Stimulated activated CD8-positive, alpha-beta memory T cell treated with anti-CD3 and anti-CD28 coated beads, Interleukin-15, amount 100 ng/mL, for 4 hours (primary cell): ENCODE measurements at places on chromosomes 4 and X.

DNA sequence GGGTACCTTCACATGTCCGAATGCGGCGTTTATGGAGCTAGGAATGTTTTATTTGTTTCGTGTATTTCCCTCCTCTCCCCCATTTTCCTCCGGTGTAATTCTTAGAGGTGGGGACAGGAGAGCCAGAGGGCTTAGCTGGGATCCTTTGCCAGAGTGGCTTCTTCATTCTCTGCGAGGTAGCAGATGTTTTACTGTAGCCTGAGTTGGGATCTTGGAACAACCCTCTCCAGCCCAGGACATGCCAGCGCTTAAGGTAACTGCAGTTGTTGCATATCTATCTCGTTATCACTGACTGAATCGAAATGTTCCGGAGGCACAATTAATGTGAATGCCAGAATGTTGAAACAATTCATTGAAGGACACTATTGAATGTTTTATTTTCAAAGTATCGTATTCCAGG, 59.0 kb upstream of the DYNLT3 start:
- no peak for DNase-seq

DNA sequence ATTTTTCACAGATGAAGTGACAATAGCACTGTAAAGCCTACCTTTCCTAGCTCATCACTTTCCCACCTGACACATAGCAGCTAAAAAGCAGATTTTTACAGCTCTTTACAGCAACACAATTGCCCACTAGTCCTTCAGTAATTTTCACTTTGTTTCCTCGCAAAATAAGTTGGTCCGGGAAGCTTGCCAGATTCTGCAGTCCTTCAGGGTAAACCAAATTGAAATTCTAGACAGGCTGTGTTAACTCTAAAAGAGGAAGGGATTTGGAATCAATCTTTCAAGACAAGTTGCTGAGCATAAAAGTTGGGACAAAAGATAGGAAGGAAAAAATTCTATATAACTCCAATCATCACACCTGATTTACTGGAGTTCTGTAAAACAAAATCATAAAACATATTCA, 8.7 kb downstream of the C1QTNF7 start:
- DNase-seq = no peak

- no peak for DNase-seq
These were observed 348.3 kb downstream of the ARHGAP24 start for GRCh38 chr4:85823295-85823694.

DNA sequence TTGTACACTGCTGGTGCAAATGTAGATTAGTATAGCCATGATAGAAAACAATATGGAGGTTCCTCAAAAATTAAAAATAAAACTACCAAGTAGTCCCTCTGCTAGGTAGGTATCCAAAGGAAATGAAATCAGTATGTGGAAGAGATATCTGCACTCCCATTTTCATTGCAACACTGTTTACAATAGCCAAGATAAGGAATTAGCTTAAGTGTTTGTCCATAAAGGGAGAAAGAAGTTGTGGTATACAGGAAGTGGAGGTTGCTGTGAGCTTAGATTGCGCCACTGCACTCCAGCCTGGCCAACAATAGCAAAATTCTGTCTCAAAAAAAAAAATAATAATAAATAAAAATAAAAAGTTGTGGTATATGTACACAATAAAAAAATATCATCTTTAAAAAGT, 325.0 kb upstream of the EMCN start:
- no peak for DNase-seq

GRCh38 chrX:48761674-48762471, at the start of gene GLOD5:
Gene GLOD5, plus strand, starts transcription at chrX:48761747. Its CDS starts 44 bp downstream, at chrX:48761791.
- no peak for DNase-seq

DNA sequence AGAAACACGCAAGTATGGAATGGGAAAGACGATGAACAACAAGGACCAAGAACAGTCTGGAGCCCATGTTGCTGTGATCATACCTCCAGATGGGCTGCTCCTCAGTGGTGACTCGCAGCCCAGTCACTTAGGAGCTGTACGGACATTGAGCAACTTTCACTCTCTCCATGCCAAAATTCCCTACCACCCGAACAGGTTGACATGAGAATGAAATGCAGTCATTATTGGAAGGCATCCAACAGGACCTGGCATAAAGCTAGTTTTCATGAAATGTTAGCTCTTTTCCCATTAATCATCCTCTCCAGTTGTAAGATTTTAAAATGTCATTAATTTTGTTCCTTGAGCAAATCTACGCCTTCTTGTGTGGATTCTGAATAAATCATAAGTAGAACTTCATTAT, 82.7 kb upstream of the GPM6B start:
- DNase-seq = no peak

DNA sequence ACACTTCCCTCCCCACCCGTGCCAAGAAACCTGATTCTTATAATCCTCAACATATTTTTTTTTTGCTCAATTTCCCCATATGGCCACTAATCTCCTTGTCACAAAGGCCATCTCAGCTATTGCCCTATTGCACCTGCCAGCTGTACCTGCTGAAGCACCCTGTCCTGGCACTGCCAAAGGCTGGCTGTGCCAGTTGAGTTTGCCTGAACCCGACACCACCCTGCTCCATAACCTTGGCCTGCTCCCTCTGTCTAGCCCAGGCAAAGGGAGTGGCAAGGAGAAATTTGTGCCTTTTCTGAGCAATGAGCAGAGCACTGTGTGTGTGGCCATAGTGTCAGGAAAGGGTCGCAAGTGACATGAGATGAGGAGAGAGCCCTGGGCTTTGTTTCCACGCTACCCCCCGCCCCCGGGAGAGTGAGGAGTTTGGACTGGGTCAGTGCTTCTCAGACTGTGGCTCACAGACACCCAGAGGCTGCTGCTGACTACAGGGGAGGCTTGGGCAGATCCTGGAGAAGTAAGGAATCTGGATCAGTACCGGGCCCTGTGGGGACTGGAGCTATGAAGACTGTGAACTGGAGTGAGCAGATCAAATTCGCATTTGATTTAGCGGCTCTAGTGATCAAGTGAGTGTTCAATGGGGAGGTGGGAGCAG, 42.2 kb upstream of the HMGB3 start:
- DNase-seq = no peak

- no peak for DNase-seq
These were observed 1290.5 kb downstream of the ADGRL3 start for GRCh38 chr4:62490635-62491034.

- DNase-seq = no peak
These were observed 59.4 kb upstream of the H2AZ1 start for GRCh38 chr4:100009490-100009889.

DNA sequence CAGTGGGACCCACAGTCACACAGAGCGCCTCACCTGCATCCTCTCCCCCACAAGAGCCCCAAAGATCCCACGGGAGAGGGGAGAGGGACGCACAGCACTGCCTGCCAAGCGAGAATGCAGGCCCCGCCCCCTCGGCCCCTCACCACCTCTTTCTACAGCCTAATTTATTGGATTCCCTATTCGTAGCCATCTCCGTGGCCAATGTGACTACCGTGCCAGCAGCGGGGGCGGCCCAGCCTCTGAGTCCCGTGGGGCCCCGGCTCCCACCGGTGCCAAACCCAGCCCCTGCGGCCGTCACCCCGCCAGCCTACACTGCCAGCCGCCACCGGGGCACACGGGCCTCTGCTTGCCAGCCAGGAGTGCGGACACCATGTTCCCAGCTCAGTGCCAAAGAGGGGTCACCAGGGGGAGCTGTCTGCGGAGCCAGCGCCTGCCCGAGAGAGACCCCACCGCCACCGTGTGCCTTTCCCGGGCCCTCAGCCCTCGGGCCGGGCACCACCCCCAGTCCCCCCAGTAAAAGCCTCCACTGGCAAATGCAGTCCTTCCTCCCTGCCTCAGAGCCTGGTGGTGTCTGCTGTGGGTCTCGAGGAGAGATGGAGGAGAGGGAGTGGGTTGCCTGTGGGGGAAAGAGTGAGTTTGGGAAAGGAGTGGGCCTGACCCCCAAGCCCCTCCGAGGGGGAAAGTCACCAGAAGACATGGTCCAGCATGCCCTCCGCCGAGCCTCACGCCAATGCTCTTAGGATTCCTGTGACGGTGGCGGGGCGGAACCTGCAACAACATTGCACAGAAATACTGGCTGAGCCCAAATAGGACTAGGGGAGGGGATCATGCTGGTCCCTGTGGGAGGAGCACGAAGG, 19.6 kb upstream of the PLXNB3 start:
- no peak for DNase-seq

DNA sequence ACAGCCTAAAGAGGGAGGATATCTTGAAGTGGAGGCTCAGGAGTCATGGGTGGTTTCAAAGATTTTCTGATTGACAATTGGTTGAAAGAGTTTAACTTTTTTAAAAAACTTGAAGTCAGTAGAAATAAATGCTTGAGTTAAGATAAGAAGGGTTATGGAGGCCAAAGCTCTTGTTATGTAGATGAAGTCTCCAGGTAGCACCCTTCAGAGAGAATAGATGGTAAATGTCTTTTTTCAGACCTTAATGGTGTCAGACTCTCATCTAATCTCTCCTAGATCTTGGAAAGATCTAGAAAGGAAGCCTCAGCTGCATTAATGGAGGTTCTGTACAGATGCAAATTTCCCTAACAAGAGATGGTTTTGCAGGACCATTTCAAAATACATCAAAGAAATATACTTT, 6.8 kb upstream of the CHIC1 start:
- DNase-seq = no peak

DNA sequence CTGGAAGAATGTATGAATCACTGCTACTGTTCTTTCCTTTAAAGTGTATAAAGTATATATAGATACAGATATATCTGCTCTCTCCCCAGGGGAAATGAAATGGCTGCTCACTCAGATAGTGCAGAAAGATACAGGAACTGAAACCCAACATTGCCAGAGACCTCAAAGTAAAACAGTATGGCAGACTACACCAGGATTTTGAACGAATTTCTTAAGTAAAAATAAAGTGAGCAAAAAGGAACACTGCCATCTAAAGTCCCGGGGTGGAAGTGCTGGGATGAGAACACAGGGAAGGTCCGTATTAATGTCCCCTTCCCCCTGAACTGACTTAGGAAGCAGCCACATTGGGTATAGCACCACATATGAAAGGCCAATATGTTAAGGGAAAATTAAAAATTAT, 93.4 kb downstream of the TMA16 start:
- no peak for DNase-seq

GRCh38 chr4:186765138-186765537, 41.5 kb upstream of the FAT1 start:
- no peak for DNase-seq

DNA sequence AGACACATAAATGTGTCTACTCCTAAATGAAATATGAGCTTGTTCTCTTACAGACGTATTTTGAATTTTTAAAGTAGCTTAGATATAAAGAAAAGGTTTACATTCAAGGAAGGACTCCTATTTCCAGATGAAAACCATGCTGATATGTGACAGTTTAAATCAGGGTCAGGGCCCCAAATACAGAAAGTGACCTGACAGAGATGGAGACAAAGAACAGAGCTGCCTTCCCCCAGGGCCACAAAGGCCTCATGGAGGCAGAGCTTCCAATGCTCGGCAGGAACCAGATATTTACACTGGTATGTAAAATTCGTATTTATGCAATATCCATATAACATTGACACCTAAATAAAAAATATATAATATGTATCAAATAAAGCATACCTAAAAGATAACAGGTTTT, 124.0 kb downstream of the PRDM5 start:
- DNase-seq = no peak

GRCh38 chrX:31297881-31298280, 226.0 kb upstream of the FTHL17 start:
- DNase-seq = no peak

GRCh38 chr4:11467931-11468330, 39.2 kb upstream of the HS3ST1 start:
- no peak for DNase-seq

- no peak for DNase-seq
These were observed 297.5 kb downstream of the ADAM29 start for GRCh38 chr4:175215657-175216056.

GRCh38 chr4:1415681-1415981, 9.4 kb upstream of the NKX1-1 start:
- DNase-seq = no peak

GRCh38 chr4:153337686-153338085, 6.8 kb upstream of the MND1 start:
- no peak for DNase-seq

DNA sequence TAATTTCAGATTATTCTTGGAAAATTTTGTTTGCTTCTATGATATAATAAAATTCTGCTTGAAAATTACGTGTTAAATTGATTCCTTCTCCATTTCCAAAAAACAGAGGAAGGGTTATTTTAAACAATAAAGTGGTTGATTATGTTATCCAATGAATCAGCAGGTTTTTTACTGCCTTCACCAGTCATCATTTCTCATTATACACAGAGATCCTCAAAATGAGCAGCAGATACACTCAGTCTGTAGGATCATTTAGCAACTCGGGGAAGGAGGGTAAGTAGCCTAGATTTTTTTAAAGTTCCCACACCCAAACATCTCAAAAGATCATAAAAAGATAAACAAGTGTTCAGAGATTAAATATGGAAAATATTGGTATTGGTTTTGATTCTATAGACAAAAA, 6.8 kb upstream of the TMEM144 start:
- no peak for DNase-seq

GRCh38 chr4:40325406-40326019, 9.6 kb upstream of the CHRNA9 start:
- no peak for DNase-seq

GRCh38 chrX:114985967-114986592, 31.3 kb downstream of the IL13RA2 start:
- DNase-seq = no peak

GRCh38 chr4:1819284-1819683, 26.2 kb downstream of the FGFR3 start:
- no peak for DNase-seq

DNA sequence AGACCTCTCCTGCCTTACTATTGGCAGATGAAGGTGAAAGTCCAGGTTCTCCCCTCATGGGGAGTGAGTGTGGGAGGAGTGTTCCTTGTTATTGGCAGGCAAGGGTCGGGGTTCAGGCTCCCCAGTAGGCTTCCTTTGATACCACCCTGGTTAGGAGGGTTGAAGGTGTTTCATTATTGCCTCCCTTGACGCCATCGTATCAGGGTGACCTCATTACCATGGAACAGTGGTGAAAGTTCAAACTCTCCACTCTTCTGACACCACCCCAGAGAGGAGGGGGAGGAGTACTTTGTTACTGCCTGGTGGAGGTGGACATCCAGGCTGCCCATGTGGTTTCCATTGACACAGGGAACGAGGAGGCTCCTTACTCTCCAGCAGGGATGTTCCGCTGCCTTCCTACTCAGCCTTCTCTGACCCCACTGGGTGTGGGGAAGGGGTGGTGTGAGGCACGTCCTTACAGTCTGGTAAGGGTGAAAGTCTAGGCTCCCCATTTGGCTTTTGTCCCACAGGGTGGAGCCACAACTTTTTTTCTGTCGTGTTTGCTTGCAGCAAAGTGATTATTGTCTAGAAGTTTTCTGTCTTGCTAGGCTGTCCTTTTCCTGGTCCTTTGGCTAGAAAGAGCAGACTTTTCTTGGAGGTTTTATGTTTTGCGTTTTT, 37.2 kb upstream of the USP9X start:
- no peak for DNase-seq

DNA sequence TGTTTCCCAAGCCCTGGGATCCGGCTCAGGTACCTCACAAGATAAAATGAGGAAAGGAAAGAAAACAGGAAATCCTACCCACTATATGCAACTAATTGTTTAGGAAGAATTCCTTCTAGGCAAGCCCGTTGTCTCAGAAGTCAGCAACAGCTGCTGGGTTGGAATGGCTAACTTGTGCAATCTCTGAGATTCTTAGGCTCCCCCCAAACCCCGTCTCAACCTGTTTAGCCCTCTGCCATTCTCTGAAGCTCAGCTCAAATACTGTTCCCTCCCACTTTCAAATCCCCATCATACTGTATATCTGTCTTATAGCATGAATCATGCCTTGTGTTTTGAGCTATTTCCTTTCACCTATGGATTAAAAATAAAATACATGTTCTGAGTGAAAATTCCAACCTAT, 28.9 kb downstream of the STARD8 start:
- no peak for DNase-seq

GRCh38 chr4:121064482-121064881, 7.9 kb downstream of the NDNF start:
- DNase-seq = no peak
